ENCODE measurements at places on chromosomes 12 and 14.

- DNase-seq, result no peak
Observed at GRCh38 chr14:26026384-26026783, 571.4 kb downstream of the NOVA1 start.

DNA sequence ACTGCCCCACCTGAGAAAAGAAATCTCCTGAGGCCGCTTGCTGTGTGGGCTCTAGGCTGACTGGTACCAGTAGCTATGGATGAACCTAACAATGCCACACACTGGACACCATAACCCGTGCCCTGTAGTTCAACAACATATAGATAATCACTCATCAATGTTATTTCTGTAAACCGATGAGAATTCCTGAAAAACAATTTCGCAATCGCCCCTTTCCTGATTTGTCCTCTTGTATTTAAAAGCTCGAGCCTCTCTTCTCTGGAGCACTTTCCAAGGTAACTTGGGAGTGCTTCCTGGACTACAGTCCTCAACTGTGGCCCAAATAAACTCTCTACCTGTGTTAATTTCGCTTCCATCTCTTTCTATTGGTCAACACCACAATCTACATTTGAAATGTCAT lies 26.1 kb upstream of the PPP2R5C start:
- DNase-seq, result peak; percentile 39

GRCh38 chr12:64057706-64058105 lies 164.4 kb downstream of the KICS2 start:
- DNase-seq, result no peak

DNA sequence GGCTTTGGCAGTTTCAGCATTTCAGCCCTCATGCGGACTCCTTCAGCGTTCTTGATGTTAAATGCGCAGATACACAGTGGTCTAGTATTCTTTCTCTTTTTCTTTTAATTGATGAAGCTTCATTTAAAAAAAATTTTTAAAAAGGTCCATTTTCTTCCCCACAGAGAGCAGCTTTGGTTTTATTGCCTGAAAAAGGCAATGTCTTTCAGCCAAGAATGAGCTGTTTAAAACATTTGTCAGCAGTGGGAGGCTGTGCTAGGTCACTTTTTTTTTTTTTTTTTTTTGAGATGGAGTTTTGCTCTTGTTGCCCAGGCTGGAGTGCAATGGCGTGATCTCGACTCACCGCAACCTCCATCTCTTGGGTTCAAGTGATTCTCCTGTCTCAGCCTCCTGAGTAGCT lies 13.5 kb downstream of the KMT5A start:
- no peak for DNase-seq

GRCh38 chr14:22689199-22689598 lies 45.0 kb upstream of the OR6J1 start:
- DNase-seq, result no peak

DNA sequence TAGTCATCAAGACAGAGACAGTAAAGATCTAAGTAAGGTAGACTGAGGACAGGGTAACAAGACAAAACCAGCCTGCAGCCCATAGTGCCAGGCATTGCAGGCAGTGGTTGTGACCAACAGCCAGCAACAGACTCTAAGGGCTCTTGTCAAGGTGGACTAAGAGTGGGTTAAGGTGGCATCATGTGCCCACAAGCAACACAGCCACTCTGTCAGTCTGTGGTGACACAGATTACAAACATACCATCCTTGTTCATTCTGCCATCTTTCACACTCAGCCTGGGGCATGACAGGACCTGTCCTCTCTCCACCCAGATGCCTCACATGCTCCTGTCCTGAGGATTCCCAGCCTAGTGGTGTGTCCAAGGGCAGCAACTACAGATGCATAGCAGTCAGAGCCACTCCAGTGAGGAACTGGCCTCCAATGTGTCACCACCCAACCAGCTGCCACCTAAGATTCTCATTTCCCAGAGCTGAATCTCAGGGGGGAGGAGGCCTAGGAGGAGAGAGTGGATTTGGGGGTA lies 28.3 kb downstream of the VDR start:
- DNase-seq, result no peak

- DNase-seq, result no peak
Observed at GRCh38 chr12:88623777-88624548, 43.7 kb upstream of the KITLG start.

DNA sequence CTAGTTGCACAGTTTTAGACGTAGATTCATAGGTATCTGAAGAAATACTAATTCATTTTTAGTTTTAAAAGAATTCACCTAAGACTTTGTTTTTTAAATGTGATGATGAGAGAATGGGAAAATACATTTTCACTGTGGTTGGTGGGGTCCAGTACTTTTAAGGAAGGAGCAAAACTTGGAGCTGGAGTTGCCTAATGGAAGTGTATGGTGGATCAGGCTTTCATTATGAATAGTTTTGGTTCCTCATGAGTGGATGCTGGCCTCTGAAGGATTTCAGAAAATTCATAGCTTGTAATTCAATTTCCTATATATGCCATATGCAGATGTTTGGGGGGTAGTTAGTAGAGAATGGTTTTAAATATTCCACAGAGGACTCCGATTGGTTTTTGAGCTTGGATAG lies 27.1 kb downstream of the STK38L start:
- no peak for DNase-seq

- no peak for DNase-seq
Observed at GRCh38 chr12:75816897-75817296, 214.7 kb downstream of the PHLDA1 start.

- no peak for DNase-seq
Observed at GRCh38 chr14:105884808-105885281, 358.5 kb downstream of the TMEM121 start.

DNA sequence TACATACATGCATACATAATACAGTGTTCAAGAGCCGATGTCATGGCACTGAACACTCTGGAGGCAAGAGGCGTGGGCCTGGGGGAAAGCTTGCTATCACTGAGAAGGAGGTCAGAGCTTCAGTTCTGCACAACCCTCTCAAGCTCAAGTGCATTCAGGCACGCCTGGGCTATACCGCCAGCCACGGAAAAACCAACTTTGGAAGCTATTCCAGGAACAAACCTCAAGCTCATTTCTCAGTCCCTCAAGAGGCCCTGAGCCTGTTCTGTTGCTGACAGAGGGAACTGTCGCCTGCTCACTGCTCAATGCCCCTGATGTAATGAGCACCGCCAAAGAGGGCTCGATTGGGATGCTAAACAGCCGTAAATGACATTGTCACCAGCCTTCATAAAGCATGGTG lies 9.2 kb downstream of the NOS1 start:
- no peak for DNase-seq

DNA sequence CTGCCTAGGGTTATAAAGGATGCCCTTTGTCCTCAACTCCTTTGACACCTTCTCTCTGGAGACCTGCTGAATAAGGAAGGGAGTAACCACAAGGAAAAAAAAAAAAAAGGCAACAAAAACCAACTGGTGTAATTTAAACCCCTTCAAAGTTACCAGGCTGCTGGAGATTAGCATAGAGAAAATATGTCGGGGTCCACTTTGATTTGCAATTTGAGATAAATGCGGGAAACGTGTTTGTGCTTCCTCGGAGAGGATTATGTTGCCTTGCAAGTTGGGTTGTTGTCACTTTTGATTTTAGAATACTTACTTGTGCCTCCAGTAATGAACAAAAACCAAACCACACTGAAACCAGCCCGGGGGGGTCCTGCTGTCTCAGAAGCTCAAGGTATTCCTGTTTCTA lies 200.2 kb upstream of the MYL2 start:
- no peak for DNase-seq

GRCh38 chr12:50072198-50072907 lies 12.8 kb upstream of the SMARCD1 start:
- no peak for DNase-seq

- DNase-seq, result peak; percentile 60
Observed at GRCh38 chr12:122951979-122952892, 14.0 kb downstream of the ABCB9 start.

DNA sequence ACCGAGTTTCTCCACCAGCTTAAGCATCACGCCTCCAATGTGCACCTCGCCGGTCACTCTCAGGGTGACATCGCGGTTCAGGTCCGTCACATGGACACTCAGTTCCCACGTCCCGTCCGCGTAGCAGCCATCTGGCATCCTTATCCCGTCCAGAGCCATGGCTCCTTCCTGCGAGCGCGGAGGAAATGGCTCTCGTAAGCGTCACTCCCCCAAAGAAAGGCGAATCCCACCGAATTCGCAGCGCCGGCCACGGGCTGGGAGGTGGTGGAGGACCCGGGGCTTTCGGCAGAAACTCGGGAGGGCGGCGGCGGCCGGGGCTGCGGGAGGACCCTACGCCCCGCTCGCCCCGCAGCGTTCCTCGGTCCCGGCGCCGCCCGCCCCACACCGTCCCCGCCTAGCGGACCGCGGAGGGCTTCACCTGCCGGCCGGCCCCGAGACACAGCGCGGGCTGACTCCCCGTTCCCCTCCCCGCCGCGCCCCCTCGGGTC lies 396 bp downstream of the FERMT2 start:
- peak; percentile 62 for DNase-seq

DNA sequence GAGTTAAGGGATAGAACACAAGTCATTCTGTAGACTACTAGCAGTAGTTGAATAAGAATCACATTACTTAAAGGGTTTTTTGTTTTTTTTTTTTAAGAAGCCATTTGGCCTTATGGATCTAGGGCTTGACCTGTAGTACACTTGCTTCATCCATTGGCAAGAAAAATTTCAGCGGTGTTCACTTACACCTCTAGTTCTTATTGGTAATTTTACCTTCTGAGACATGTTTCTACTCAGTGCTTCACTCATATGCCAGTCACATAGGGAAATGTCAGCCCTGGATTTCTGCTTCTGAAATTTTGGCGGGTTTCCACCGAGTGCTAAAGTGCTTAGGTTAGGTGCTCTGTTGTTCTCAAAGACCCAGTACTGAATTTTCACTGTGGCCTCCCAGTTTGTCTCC lies 72.9 kb downstream of the FRMD6 start:
- DNase-seq, result no peak

- no peak for DNase-seq
Observed at GRCh38 chr14:36771028-36771640, 109.5 kb downstream of the PAX9 start.

- no peak for DNase-seq
Observed at GRCh38 chr12:28034271-28034670, 61.7 kb upstream of the PTHLH start.

DNA sequence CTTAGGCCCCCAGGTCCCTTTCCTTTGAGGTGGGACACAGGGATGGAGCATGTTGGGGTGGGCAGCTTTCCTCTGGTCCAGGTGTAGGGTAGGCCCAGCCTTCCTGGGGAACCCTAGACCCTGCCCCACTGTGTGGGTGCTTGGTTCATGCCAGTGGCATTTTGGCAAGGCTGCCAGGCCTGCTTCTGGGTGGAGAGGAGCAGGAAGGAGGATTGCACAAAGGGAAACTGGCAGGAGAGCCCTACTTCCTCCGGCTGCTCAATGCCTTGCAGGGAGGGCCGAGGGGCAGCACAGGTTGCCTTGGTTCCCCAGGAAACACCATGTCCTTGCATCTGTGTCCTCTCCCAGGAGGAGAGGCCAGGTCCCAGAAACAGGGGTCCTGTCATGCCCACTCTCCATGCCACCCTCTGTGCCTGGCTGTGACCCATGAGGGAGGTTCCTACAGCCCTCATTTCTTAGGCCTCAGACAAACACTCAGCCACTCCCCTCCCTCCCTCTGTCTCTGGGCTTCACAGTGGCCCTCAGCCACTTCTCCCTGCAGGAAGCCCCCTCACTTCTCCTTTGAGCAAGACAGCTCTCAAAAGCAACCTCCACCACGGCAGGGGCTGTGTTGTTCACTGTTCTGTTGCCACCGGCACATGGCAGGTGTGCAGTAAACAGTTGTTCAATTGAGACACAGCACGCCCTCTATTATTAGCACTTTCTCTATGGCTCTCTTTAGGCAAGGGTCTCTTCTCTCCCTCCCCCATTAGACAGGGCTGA lies 6.8 kb upstream of the KRT80 start:
- DNase-seq, result no peak

DNA sequence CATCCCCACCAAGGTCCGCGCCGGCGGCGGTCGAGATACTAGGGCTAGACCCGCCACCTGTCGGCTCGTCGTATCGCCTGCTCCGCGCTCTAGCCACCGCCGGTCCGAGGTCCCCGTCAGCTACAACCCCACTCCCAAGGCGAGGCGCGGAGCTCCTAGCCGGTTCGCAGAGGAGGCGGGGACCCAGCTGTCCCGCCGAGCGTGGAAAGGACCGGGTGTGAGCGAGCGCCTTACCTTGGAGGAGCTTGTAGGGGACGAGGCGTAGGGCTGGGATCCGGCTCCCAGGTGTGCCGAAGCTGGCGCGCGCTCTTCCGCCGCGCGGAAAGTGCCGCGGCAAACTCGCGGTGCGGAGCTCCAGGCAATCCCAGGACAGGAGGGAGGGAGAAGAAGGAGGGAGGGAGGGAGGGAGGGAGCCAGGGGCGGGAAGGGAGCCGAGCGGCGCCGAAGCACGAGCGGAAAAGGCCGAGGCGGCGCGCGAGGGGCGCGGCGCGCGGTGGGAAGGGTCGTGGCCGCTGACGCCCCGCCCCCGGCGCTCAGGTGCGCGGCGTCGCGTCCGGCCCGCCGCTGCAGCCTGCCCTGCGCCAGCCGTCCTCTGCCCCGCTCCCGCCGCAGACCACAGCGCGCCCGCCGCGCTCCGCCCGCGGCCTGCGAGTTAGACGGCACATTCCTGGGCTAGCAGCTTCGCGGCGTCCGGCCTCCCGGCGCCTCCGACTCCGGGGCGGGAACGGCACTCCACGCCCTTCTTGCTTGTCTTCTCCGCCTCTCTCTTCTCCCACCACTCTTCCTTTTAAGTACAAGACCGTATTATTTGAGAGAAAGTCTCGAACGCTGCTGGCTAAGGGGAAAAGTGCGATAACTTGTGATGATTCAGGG lies at the start of gene PAWR:
Gene PAWR (minus strand): TSS at position 327 of the 873 bp plus-strand sequence. CDS start 720 bp downstream, outside the sequence.
- DNase-seq, result peak; percentile 6

DNA sequence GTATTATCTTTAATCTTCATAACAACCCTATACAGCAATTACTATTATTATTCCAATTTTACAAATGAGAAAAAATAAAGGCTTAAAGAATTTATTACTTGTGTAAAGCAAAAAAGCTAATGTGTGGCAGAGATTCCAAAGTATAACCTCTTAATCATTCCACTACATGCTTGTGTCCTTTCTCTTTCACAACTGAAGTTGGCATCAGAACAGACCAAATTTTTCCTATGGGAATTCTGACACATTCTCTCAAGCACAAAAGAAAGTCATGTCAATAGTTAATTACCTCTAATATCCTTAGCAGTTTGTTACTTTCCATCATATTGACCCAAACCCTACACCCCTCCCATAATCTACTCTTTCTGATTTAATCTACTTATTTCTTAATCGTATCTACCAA lies 86.7 kb downstream of the BCL2L14 start:
- no peak for DNase-seq

- peak; percentile 74 for DNase-seq
Observed at GRCh38 chr12:117063162-117063911, 35.9 kb downstream of the TESC start.

DNA sequence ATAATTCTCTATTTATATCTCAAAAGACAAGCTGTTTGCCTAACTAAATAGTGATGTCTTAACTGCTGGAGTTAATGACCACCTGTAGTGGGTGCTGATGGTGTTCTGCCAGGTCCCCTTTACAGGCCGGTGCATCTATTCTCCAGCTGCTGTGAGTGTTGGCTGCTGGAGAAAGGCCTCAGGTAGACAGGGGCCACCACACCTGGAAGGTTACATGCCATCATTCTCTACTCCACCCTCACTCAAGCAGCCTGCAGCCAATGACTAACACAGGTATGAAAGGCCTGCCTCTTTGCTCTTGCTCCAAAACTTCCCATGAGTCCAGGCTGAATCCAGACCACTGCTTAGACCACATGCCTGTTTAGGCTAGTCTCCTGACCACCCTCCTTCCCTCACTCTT lies 73.9 kb downstream of the RPS6KA5 start:
- DNase-seq, result no peak

- DNase-seq, result no peak
Observed at GRCh38 chr12:81327425-81327824, 249.5 kb downstream of the ACSS3 start.
